ENCODE measurements at places on chromosomes 16 and 17.

- no peak for DNase-seq
These were observed 30.7 kb upstream of the BAHCC1 start for GRCh38 chr17:81364278-81365147.

GRCh38 chr16:84703681-84704080, 3.9 kb downstream of the USP10 start:
- DNase-seq, result no peak

GRCh38 chr16:23020084-23020483, 129.2 kb downstream of the USP31 start:
- no peak for DNase-seq

- DNase-seq, result no peak
These were observed 269.8 kb downstream of the C16orf95 start for GRCh38 chr16:87047221-87048037.

- DNase-seq, result no peak
These were observed 32.2 kb upstream of the IL21R start for GRCh38 chr16:27369806-27370205.

- DNase-seq, result no peak
These were observed 11.4 kb upstream of the SLC38A10 start for GRCh38 chr17:81306491-81306890.

DNA sequence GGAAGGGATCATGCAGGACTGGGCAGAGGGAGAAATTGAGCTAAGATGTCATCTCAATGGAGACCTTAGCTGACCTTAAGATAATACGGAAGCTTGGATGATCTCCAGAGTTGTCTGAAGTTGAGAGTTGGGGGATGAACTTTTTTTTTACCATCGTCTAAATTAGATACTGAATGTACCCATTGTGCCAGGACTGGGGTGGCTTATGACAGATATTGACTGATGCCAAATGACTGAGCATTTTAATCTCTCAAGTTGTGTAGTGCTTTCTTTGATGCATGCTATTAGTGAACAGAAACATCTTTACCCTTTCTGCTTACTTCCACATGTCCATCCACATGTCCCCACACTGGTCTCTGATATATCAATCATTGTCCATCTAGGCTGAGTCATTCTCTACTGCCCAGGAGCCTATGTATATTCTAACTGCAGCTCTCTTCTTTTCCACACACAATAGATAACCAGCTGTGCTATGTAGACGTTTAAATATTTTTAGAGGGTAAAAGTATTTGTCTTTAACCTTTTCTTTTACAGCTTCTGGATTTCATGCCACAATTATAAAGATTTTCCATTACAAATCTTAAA, 60.2 kb upstream of the ZKSCAN2 start:
- no peak for DNase-seq

DNA sequence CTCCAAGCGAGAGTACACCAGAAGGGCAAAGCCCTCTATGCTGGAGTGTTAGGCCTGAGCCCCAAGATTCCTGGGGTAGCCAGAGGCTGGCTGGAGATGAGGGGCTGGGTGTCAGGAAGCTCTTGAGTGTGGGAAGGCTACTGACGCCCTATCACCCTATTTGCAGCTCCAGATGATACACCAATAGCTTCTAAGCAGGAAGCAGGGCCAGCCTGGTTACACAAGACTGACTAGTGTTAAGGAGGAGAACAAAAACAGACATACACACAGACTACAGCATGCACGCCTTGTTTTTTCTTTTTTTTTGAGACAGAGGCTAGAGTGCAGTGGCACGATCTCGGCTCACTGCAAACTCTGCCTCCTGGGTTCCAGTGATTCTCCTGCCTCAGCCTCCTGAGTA, 15.9 kb downstream of the POLR3K start:
- no peak for DNase-seq

DNA sequence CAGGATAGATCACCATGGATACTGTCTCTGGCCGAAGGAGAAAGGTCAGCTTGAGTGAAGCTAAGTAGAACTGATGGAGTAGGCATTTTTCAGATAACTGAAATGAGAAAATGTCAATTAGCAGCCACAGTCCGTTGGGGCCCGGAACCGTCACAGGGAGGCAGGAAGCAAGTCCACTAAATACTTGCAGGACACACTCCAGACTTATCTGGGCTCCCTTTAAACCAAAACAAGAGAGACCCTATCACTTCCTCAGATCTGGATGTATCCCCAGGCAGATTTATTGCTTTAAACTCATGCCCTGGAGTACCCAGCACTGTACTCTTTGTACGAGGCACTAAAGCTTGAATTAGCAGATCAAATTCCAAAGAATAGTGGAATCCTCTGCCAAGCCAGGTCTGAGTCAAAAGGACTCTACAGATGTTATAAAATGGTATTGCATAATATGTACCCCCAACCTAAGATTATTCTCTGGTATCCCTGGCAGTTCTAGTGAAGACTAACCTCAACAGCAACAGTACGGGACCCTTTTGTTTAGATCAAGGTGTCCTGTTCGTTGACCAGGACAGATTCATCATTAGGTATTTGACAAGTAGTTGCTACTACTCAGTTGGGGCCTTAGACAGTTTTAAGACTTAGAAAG, 8.1 kb downstream of the ZP2 start:
- DNase-seq, result no peak

DNA sequence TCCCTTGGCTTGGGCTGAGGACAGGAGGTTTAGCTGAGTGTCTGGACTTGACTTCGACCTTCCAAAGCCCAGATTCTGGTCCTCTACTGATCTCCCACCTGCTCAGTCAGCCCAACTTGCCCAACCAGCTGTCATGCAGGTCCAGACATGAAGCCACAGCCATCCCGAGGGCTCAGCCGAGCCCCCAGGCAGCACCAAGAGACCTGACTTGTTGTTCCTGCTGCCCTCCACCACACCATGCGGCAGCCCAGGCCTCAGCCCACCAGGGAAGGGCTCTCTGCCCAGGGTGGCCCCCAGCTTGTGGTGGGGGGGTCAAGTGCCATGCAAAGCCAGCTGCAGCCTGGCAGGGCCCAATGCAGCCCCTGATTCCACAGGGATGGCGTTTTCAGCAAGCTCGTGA, 17.2 kb upstream of the CACNG4 start:
- DNase-seq, result no peak

Data from cerebellar nuclear complex (tissue), 1 donor.